ENCODE measurements at places on chromosomes 1 and 21. TPM values are rescaled to one million over a fixed set of nuclear protein-coding genes. Genes with fewer than 3 reads are reported as not detected.

DNA sequence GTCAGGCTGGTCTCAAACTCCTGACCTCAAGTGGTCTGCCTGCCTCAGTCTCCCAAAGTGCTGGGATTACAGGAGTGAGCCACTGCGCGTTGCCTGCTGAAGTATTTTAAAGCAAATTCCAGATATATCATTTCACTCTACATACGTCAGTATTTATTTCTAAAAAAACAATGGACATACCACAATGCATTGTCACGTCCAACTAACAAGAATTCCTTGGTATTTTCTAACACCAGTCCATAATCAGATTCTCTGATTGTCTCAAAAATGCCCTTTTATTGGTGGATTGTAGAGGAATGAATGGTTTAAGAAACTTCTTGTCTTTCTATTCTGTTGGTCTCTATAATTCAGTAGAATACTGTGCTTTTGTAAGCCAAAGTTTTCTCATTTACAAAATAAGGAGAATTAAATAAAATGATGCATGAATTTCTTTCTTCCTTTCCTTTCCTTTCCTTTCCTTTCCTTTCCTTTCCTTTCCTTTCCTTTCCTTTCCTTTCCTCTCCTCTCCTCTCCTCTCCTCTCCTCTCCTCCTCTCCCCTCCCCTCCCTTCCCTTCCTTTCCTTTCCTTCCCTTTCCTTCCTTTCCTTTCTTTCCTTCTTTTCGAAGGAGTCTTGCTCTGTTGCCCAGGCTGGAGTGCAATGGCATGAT lies 55.8 kb downstream of the VPS13D start:
- no peak for DNase-seq

- no peak for DNase-seq
Observed at GRCh38 chr1:241308011-241308410, 49.0 kb downstream of the RGS7 start.

Gene CELA2B
- total RNA-seq: not detected

- DNase-seq: peak; percentile 86
Observed at GRCh38 chr1:41500378-41500777, 15.9 kb upstream of the EDN2 start.

- no peak for DNase-seq
Observed at GRCh38 chr1:223207293-223208066, 64.4 kb upstream of the TLR5 start.

DNA sequence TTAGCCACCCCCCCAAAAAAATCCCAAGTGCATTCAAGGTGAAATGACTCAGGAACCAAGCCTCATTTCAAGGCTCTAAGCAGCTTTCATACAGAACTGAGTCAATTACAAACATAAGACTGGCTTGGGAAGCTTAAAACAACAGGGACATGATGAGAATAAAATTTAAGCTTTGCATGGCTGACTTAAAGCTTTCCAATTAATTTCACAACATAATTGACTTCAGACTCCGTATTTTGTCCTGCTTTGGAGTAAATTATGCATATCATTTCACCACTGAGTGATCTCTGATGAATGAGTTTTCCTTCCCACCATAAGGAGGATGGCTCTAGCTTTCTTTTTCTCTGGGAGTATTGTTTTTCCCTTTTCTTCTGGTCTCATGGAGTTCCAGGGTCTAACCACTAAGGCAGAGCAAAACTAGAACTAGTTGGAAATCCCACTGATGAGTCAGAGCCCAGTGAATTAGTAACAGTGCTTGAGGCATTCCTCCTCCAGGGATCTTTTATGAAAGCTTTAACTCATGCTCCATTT lies 72.8 kb downstream of the XCL2 start:
- DNase-seq: no peak

Gene NLRP3
- total RNA-seq: not detected

GRCh38 chr1:53807916-53808315 lies 30.2 kb downstream of the NDC1 start:
- DNase-seq: no peak

Gene AIRE
- total RNA-seq: not detected

DNA sequence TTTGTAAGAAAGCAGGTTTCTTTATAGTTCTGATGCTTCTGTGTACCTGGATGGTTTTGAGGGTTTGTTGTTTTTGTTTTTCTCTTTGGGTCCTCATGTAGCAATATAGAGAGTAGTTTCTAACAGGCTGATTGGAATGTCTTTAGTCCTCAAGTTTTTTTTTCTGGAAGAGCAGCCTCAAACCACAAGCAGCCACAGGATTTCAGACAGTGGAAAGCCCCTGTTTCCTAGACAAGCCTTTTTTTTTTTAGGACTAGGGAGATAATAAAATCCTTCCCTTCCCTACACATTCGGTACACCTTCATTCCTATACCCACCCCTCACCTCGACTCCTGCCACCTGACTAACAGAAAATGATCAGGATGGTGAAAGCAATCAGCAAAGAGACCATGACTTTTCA lies 47.6 kb downstream of the ACP6 start:
- no peak for DNase-seq

DNA sequence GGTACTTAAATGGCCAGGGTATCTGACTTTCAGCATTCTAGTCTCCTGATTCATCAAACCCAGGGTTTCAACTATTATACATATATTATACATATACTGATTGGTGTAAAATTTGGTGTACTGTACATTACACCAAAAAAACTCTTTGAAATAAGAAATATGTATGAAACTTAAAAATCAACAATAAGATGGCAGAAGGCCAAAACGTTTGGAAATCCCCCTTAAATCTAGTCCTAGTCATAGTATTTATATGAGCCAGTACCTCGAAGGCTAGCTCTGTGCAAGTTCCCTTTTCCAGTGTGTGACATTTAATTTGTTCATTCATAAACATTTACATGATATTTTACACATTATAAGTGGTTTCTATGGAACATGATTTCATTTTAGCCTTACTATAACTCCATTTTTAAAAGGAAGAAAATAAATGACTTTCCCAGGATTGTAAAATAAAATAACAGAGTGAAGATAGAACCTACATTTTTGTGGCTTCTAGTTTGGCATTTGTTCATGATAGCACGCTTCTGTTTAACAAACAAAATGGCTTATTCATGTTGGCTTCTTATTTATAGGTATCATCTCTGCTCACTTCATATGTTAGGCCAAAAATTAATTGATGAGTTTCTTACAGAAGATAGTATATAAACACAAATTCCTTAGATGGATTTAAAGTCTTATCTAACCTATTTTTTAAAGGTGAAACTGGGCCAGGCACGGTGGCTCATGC lies 18.8 kb upstream of the ZNF281 start:
- no peak for DNase-seq

Gene PLD5
- 0.16 TPM for total RNA-seq

GRCh38 chr21:43574741-43575472 lies 84.4 kb downstream of the HSF2BP start:
- peak; percentile 36 for DNase-seq

- no peak for DNase-seq
Observed at GRCh38 chr1:10915594-10915993, 96.9 kb upstream of the TARDBP start.

Gene GBP5
- total RNA-seq: 1.5 TPM

DNA sequence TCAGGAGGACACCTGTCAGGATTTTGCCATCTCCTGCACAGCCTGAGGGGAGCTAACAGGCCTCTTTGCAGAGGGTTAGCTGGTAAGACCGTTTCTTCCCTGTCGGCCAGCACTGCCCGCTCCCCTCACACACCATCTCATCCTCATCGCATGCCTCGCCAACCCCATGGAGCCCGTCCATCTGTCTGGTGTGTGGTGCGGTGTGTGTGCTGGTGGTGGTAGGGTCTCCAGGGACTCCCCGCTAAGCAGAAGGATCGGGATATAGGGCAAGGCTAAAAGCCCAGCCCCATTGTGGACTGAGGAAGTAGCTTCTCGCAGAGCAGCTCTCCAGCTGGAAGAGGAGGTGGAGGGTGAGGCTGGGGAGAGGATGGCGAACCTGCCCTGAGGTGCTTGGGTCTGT lies 6.8 kb upstream of the SFN start:
- no peak for DNase-seq

DNA sequence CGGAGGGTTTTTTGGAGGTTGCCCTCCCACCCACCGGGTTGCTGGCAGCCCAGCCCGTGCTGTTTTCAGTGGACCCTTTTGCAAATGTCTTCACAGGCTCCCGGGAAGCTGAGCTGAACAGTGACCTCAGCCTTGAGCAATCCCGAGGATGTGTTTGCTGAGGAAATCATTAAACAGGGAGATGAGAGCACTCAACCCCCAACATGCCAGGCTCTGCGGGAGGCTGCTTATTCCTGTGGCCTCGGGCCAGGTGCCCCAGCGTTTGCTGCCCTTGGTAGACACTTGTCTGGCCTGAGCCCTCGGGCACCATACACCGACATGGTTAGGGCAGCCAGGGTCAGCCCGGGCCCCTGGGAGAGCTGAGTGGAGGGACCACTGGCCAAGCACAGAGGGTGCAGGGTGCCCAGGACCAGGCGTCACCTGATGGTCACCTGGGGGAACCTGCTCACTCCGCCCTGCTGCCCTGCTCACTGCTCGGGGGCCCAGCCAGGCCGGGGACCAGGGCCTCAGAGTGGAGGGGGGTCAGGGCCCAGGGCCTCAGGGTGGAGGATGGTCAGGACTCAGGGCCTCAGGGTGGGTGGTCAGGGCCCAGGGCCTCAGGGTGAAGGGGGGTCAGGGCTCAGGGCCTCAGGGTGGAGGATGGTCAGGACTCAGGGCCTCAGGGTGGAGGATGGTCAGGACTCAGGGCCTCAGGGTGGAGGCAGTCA lies 42.5 kb upstream of the POFUT2 start:
- peak; percentile 26 for DNase-seq

- DNase-seq: peak; percentile 35
Observed at GRCh38 chr1:40078512-40079333, 18.3 kb downstream of the PPT1 start.

Gene CD34
- 85.2 TPM for total RNA-seq

Gene CNN3
- 22.4 TPM for total RNA-seq

DNA sequence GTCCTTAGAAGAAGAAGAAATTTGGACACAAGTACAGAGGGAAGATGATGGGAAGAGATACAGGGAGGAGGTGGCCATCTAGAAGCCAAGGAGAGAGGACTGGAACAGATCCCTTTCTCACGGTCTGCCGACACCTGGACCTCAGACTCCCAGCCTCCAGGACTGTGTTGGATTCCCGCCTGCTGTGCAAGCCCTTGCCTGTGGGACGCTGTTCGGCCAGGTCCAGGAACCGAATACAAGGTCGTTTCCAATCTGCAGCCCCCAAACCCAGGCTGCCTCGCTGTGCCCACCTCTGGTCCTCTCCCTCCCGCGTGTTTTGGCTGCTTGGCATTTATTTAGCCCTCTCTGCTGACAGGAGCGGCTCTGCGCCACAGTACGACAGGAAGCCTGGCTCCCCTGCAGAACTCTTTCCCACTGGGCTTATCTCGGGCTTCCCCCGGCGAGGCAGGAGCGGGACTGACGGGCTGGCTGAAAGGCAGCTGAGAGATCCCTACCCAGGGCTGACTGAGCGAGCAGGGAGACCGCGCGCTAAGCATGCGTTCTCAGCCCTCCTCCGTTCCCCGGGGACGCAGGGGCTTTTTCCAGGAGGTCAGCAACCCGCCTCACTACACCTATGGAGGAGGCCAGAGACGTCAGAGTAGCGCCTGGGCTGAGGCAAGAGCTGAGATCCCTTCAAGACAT lies 238.4 kb downstream of the TNR start:
- DNase-seq: no peak

DNA sequence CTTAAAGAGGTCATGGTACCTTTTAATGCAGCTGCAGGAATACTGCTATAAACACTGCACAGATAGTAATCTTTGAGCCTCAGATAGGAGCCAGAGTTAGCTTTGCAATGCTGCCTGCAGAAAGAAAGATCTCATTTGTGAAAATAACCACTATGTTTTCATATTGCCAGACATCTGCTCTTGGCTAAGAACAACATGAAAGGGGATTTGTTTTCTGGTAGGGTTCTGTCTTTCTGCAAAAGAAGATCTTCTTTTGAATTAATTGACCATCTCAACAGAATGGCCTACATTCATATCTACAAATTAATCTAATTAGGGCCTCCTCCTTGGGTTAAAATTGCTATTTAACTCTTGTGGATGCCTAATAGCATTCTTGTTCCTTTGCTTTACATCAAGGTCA lies 177.6 kb upstream of the DPYD start:
- no peak for DNase-seq

DNA sequence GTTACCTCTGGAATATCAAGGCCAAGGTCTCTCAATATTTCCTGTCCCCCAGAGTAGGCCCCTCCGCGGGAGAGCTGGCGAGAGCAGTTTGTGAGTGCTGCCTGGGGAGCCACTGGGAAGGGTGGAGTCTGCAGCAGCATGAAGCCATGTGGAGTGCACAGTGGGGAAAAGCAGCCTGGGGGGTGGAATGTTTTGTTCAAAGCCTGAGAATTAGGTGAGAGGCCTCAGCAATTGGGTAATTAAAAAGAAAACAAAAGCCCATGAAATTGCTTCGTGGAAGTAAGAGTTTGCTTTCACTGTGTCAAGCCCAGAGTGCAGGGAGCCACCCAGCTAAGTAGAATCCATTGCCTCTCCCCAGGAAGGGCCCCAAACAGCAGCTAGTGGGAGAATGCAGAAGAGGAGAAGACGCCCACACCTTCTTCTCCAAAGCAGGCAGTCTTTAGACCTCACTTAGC lies 30.2 kb upstream of the DISC1 start:
- no peak for DNase-seq

- DNase-seq: no peak
Observed at GRCh38 chr1:43858324-43858723, 75.3 kb upstream of the ARTN start.

GRCh38 chr1:174720618-174721017 lies 272.9 kb downstream of the GPR52 start:
- DNase-seq: no peak

Gene LAX1
- 1.2 TPM for total RNA-seq

GRCh38 chr1:106620521-106620954 lies 435.9 kb upstream of the PRMT6 start:
- DNase-seq: no peak

DNA sequence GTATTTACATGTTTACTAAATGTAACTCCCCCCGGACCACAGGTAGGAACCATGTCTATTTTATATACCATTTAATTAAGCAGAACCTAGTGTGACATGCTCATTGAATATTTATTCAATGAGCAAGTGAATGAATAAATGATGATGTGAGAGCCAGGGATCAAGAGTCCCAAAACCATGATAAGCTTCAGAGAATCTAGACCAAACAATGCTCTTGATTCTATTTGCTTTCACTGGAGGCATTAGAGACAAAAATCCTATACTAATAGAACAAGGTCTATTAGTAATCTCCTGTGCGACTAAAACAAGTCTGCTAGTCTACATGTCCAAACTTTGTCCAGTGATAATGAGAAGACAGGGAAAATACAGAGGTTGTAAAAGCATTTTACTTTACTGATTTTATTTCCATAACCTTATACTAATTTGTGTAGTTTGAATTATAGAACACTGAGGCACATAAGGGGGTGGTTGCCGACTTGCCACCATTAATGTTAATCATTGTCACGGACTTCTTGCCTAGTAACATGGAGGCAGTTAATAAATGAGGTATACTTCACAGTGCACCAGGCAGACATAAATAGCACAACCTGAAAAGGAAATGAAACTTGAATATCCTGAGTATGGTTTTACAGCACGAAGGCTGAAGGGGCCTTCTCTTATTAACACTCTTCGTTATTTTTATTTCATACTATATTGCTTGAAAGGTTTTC lies 69.8 kb downstream of the TBX15 start:
- no peak for DNase-seq

Gene PRAMEF10
- not detected for total RNA-seq

Measured in transverse colon (tissue), 4 donors.